ENCODE measurements at places on chromosomes 6 and 20.

- no peak for DNase-seq
These were observed 18.8 kb downstream of the PHACTR3 start for GRCh38 chr20:59623133-59623532.

- DNase-seq, result no peak
These were observed 980 bp upstream of the SNX21 start for GRCh38 chr20:45832619-45833018.

DNA sequence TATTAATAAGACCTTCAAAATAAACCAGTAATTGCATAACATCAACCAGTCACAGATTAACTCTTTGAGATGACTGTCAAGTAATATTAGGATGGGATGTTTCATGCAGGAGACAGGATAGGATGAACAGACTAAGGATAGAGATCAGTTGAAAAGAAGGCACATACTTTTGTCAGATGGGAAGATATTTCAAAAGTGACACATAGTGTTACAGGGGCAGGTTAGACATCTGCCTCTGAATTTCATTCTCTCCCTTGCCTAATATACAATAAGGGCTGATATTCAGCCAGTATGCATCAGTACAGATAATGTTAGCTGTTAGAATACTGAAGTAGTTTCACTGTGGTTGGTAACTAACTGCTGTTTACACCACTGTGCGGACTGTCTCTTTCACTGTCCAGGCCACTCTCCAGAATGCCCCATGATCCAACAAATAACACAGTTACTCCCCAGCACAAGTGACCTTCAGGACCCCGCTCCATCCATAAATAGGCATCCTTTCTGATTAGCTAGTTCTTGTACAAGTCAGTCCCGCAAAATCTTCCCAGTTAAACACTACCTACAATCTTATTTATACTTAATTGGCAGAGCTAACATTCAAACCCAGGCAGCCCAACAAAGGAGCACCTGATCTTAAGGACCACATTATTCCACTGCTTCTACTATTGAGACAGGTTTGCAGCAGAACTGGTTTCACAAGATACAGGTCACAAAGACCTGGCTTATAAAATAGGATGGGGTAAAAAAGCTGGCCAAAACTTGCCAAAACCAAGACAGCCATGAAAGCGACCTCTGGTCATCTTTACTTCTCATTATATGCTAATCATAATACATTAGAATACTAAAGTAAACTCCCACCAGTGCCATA, 21.9 kb upstream of the PLN start:
- DNase-seq, result no peak

DNA sequence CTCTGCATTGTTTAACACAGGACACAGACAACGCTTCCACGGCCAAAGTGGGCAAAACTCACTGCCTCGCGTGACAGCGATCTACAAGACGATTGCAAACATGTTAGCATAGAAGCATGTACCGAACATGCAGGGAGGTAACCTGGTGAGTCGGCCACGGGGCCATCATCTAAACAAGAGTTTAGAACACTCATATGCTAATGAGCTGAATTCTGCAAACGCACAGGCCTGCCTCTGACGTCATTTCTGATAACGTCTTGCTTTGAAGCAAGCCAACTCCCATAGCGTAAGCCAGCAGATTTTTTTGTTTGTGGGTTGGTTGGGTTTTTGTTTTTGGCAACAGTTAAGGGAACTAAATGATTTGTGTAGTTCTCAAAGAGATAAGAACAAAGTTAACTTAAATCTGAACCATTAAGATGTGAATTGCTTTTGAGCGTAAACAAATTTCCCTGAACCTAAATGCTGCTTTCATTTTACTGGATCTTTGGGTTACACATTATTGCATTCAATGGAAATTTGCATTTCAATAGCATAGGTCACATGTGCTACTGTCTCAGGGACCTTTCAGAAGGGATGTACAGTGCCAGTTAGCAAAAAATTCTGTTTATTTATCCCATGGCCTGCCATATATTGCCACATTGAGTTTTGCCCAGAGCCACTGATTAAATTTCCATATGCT, 184.5 kb upstream of the PDE10A start:
- DNase-seq, result no peak

GRCh38 chr20:64226686-64227580, 28.6 kb upstream of the PCMTD2 start:
- no peak for DNase-seq

GRCh38 chr6:12529364-12530019, 187.1 kb upstream of the PHACTR1 start:
- DNase-seq, result no peak

- no peak for DNase-seq
These were observed 1.8 kb downstream of the ASCC3 start for GRCh38 chr6:100879317-100879716.

- no peak for DNase-seq
These were observed 8.0 kb downstream of the PRDM13 start for GRCh38 chr6:99614430-99615186.

All from CMK (cell line).